ENCODE measurements at places on chromosomes 13 and 19. TPM values are rescaled to one million over a fixed set of nuclear protein-coding genes. Genes with fewer than 3 reads are reported as not detected.

Gene PSG2
- total RNA-seq = 2.2 TPM

Gene NALCN
- total RNA-seq = 4.0 TPM

Gene RASIP1
- not detected for total RNA-seq

Gene CRLF1
- total RNA-seq = 2.5 TPM

Gene GPR12
- not detected for total RNA-seq

Gene POLR2E
- total RNA-seq = 256 TPM

Gene IZUMO1
- total RNA-seq = not detected

Gene CYP2F1
- not detected for total RNA-seq

Gene LILRA5
- not detected for total RNA-seq

Gene PCDH9
- total RNA-seq = 6.8 TPM

Gene ZSCAN1
- not detected for total RNA-seq

Gene MCEMP1
- total RNA-seq = not detected

Gene CYP4F22
- total RNA-seq = not detected

Gene MBD3L2
- not detected for total RNA-seq

Gene VSIG10L
- 1.4 TPM for total RNA-seq

Gene ADGRE2
- not detected for total RNA-seq

Gene MYO16
- total RNA-seq = not detected

Measured in HFFc6 (cell line).